Fibroblast of lung (primary cell): ENCODE measurements at places on chromosomes 5 and 9. TPM values are rescaled to one million over a fixed set of nuclear protein-coding genes. Genes with fewer than 3 reads are reported as not detected.

GRCh38 chr9:109639674-109640579, 140.1 kb upstream of the PALM2AKAP2 start:
- DNase-seq, result peak; percentile 15

DNA sequence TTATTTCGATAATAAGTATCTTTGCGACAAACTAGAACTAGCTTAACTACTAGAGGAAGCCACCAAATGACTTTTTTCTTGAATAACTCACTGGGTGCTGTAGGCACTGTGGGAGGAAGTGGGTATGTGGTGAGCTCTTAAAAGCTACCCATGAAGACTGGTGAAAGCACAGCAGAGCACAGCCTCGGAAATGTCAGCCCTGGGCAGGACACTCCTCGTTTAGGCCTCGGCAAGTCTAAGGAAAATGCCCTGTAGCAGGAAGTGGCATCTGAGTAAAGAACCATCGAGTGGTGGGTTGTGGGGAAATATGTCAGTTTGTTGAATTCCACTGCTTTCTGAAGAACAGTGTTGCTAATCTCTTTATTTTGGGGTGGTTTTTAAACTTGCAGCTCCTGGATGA, 44.0 kb upstream of the NCS1 start:
- no peak for DNase-seq

DNA sequence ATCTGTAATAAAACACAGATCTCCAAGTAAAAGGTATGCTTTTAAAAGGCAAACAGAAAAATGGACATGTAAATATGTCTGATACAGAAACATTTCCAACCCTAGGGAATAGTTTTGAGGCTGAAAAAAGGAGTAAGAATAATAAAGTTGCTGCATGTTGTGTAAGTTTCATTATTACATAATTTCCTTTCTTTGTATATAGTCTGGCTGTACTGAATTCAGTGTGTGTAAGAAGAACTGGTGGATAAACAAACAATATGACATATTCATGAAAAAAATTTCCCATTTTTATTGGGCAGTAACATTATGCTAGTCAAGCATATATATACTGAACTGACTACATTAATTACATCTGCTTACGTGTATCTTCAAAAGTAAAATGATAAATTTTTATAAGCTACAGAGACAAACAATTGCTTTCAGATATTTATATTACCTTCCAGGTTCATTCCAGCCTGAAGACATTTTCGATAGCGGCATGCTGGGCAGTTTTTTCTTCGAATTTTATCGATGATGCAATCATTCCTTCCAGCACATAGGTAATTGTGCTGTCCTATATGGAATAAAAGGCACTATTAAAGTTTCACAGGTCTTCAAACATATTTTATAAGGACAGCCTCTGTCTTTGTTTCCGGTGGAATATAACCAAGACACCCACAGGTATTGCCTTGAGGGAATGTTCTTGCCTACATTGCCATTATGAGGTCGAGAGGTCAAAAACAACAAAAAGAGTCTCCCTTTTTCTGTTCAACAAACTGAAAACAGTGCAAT, 93.6 kb downstream of the NR3C1 start:
- DNase-seq, result peak; percentile 73

GRCh38 chr5:40221796-40222195, 457.9 kb upstream of the PTGER4 start:
- DNase-seq, result peak; percentile 90

DNA sequence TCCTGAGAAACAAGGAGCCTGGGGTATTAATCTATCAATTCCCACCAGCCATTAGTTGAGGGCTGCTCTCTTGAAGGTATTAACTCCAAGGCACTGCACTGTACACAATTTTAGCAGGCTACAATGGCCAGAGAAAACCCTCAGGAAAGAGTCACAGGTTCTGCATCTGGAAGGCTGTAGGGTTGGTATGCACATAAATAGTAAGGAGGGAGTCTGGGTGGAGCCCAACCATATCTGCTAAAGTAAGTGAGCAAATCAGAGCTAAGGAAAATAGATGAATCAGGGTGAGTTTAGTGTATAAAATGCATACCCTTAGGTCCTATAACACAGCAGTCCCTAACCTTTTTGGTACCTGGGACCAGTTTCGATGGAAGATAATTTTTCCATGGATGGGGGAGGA, 18.2 kb downstream of the TMEM215 start:
- no peak for DNase-seq

DNA sequence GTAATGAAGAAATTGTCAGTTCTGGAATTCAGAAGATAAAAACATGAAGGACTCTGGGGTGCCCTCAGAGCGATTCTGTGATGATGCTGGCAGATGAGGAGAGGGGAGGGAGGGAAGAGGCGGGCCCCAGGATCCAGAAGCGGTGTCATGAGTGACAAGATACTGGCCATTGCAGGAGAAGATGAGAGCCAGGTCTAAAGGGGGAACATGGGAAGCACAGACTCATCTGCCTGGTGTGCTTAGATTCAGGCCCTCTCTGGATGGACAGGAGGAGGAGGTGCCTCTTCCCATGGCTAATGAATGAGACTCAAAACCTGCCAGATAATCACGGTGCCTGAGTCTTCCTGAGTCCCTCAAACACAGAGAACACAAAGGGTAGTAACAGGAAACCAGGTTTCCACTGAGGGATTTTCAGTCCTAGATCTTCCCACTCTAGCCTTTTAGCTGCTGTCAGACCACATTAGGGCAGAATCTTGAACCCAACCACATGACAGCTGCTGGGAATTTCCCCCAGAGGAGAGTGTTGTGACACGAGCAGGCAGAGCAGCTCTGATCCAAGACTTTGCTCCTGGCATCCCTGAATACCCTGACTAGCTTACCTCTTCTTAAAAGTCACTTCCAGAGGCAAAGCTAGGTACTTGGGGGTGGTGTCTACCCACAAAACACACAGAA, 28.2 kb upstream of the HSPA9 start:
- DNase-seq, result no peak

GRCh38 chr5:149403923-149404745, 25.0 kb upstream of the IL17B start:
- peak; percentile 93 for DNase-seq

DNA sequence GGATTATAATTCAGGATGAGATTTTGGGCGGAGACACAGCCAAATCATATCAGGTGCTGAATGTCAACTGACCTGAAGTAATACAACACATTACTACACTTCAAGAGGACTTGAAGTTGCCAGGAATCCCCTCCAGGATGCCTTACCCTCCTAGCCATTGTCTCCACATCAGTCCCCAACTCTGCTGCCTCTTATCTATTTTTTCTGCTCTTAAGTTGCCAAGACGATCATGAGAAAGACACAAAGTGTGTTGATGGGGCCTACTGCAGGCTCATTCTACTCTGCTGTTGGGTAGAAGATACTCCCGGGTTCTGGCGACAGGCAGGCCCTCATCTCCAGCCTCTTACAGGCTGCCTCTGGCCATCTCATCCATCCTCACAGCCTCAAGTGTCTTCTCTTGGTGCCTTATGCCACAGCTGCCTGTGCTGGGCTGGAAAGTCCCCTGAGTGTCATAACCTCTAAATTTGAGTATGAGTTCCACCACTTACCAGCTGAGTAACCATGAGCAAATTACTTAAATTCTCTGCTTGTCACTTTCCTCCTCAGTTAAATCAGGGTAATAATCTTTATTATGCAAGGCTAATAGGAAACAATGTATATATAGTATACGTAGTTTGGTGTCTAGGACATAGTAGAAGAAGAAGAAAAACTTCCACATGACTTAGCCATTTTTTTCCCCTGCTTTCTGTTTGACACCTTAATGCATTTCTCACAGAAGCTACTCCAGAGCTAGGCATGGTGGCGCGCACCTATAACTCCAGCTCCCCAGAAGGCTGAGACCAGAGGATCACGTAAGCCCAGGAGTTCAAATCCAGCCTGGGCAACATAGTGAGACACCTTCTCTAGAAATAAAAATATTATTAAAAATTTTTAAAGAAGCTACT, 73.0 kb upstream of the SNX2 start:
- no peak for DNase-seq

DNA sequence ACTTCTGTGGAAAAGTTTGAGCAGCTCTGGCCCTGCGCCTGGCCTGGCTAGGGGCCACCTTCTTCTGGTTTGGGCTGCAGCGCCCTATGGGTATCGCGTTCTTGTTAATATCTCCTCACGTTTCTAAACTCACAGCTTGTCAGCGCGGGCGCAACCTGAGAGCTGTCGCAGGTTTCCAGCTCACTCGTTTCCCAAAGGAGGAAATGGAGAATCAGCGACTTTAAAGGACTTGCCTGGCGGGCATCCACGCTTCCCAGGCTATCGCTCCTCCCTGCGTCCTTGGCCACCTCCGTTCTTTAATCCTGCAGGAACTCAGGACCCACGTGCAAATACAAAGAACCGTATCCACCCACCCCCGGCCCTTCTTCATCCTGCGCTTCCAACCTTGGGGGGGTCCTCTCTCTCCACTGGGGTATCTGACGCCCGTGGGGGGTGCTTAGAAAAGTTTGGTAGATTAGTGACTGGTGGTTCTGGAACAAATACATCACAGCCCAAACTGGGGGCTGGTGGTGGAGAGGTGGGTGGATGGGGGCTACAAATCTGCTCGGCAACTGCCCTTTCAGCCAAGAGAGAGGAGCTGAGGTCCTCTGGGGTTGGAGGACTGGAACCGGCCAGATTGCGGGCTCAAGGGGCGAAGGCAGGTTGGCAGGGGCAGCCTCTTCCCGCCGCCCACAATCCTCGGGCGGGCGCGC, 578 bp upstream of the PSAT1 start:
- DNase-seq, result peak; percentile 65

DNA sequence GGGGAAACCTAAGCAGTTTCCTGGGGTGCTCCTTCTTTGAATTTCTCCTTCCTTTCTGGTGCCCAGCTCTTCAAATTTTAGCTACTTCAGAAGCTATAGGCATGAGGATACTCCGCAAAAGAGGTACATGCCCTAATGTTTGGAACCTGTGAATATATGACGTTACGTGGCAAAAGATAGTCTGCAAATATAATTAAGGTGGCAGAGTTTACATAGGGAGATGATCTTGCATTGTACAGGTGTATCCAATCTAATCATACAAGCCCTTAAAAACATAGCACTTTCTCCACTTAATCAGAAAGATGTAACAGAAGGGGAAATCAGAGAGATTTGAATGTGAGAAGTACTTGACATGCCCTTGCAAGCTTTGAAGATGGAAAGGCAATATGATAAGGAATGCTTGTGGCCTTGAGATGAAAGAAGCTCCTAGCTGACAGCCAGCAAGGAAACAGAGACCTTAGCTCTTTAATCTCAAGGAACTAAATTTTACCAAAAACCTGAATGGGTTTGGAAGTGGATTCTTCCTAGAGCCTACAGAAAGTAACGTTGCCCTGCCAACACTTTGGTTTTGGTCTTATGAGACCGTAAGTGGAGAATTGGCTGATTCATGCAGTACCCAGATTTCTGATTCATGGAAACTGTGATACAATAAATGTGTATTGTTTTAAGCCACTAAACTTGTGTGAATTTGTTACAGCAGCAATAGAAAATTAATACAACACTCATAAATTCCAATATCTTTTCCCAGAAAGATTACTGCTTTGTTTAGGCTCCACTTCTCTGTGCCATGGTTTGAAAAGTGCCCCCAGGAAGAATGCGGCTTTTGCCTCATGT, 268.4 kb downstream of the FAM170A start:
- no peak for DNase-seq

GRCh38 chr5:37626266-37626665, 213.6 kb downstream of the GDNF start:
- no peak for DNase-seq

GRCh38 chr5:83156001-83156400, 78.7 kb downstream of the XRCC4 start:
- DNase-seq, result no peak

DNA sequence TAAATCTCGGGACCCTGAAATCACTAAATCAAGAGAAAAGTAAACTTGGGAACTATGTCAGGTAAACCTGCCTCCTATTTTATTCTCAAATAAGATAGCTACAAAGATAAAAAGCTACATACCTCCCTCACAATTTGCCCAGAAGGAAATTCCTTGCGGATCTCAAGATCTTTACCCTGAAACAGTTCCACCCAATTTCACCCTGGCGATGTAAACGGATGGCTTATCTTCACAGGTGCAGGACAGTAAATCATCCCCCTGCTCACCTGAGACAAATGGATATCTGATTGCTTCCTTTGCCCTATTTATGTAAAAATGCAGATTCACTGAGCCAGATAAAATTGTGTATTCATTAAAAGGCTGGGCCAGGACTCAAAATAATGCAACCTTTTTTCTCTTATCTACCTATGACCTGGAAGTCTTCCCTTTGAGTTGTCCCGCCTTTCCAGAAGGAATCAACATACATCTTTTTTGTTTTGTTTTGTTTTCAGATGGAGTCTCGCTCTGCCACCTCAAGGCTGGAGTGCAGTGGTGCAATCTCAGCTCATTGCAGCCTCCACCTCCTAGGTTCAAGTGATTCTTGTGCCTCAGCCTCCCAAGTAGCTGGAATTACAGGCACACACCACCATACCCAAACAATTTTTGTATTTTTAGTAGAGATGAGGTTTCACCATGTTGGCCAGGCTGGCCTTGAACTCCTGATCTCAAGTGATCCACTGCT, 13.8 kb downstream of the TMEM267 start:
- no peak for DNase-seq

DNA sequence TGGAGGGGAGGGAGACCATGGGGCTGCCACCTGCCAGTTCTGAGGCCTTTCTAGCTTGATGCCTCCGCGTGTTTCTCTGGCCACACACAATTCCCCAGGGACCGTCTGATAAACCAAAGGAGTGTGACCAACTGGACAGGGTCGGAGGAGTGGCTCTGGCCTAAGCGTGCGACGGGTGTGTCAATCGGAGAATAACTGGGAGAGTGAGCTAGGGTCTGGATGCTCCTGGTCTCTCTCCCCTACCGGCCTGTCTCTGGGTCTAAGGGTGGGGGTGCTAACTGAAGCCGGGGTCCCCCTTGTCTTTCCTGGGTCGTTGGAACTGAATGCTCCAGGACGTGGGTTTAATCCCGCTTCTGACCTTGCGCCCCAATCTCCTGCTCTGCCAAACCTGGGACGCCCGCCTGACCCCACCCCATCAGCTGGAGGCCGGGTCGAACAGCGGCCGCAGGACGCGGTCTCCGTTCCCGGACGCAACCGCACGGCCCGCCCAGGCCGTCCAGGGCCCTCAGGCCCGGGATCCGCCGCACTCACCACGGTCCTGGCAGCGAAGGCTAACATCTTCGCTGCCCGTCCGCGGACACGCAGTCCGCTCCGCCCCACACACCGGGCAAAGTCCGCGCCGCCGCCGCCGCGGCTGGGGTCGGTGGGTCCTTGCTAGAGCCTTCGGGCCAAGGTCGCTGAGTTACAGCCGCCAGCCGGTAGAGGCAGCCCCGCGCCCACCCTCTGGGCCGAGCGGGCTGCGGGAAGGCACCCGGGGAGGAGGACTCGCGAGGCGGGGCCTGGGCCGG, 447 bp downstream of the CRAT start:
- DNase-seq, result peak; percentile 12

The CD14 gene
- total RNA-seq, result 4.1 and 10.9 TPM in 2 replicates

The LHX3 gene
- total RNA-seq, result not detected in 2 replicates

The HSPA9 gene
- total RNA-seq, result 482 and 522 TPM in 2 replicates

The FIBCD1 gene
- 7.3 and 9.8 TPM in 2 replicates for total RNA-seq

The KLF4 gene
- total RNA-seq, result 22.9 and 32.7 TPM in 2 replicates

The PPP2R2B gene
- under 0.01 and 1.5 TPM in 2 replicates for total RNA-seq

The GHR gene
- 2.3 and 5.4 TPM in 2 replicates for total RNA-seq

The MARCOL gene
- not detected in 2 replicates for total RNA-seq

The FGF10 gene
- 110 and 154 TPM in 2 replicates for total RNA-seq

The TAF11L5 gene
- not detected in 2 replicates for total RNA-seq

The GRIA1 gene
- 1.8 and 4.5 TPM in 2 replicates for total RNA-seq

The OLFM1 gene
- total RNA-seq, result 2.0 and 2.3 TPM in 2 replicates
